ENCODE measurements at places on chromosomes 13 and 19.

DNA sequence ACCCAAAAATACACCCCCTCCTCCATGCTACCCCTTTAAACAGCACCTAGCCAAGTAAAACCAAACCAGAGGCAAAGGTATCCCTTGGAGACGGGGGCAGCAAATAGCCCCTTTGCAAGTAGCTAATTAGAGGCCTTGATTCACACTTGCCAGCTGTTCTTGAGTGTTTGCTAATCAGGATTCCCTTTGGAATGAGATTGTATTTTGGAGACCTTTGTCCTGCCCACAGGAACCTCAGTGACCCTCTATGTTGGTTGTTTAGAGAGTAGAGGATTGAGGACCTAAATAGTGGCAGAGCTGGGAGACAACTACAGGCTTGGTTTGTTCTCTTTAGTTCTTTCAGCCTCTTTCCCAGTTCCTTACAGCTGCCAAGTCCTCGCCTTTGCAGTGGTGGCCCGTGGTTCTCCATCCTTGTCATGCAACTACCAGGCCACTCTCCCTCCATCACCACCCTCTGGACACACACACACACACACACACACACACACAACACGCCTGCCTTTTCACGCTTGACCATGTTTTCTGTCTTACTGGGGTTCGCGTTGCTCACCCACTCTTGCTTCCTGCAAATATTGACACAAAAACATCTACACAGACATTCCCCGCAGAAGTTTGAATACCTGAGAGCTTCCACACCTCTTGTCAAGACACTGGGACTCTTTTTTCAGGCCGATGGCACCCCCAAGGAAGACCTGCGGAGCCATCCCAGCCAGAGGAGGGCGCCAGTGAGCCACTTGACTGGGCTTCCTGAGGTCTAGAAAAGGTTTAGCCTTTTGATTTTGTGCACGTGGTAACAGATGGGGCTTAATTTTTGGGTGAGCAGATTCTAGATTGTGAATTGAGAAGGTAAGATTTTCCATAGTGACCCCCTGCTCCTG, 80.0 kb upstream of the GPR183 start:
- peaks cover 10% of the 10 kb centered on the region for H3K36me3 ChIP-seq
- no peaks in the 10 kb centered on the region for H3K27me3 ChIP-seq
- DNase-seq = peak; percentile 77
- H3K27ac ChIP-seq = no peak overlapping the region

DNA sequence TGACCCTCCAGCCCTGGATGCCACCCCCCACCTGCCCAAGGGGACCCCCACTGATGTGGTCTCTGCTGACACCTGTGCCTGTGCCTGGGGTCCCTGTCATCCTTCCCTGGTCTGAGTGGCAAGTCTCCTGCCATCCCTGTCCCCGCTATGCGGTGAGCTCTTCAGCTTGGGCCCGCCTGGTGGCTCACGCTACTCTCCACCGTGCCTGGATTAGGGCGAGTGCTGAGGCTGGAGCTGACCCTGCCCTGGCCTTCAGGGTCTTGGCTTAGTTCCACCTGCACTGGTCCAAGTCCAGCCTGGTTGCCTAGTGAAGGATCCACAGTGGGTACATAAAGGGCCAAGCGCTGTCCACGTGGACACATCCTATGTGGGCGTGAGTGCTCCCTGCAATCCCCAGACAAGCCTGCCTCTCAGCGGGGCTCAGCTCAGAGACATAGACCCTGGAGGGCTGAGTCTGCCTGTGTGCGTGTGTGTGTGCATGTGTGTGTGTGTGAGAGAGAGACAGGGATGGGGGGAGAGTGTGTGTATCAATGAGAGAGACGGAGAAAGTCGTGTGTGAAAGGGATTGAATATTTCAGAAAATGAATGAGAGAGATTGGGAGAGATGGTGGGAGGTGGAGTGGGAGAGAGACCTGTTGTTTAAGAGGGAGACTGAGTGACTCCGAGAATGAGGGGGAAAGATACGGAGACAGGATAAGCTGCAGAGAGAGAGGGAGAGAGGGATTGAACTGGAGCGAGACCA, 22.1 kb downstream of the WTIP start:
- no peaks in the 10 kb centered on the region for H3K27me3 ChIP-seq
- peak; percentile 73 for DNase-seq
- peaks cover 2% of the 10 kb centered on the region for H3K36me3 ChIP-seq
- peaks cover 8% of the 10 kb centered on the region for H3K4me1 ChIP-seq

DNA sequence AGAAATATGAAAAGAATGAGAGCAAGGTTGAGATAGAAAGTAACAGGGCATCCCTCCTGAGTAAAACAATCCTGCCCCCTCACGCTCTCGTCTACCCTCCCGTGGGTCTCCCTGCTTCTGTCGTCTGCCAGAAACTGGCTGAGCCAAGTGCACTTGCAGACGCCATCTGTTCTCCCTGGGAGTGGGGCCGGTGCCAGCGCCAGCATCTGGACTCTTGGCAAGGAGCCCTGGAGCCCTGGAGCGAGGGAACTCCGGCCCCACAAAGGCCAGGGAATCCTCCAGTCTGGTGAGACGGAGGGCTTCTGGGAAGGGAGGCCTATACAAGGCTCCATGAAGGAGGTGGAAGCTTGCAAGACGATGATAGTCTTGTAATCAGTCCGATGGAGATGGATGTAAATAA, 2.3 kb upstream of the TMEM91 start:
- H3K27me3 ChIP-seq = no peaks in the 10 kb centered on the region
- DNase-seq = peak; percentile 97
- peaks cover 23% of the 10 kb centered on the region for H3K4me1 ChIP-seq
- peak overlapping the region; percentile 53 for H3K27ac ChIP-seq
- peaks cover 1% of the 10 kb centered on the region for H3K36me3 ChIP-seq

- H3K36me3 ChIP-seq = no peaks in the 10 kb centered on the region
- peaks cover 9% of the 10 kb centered on the region for H3K27me3 ChIP-seq
- no peak for DNase-seq
- no peaks in the 10 kb centered on the region for H3K4me1 ChIP-seq
These were observed 56.5 kb downstream of the KCTD12 start for GRCh38 chr13:76829572-76830327.

- DNase-seq = peak; percentile 86
- H3K36me3 ChIP-seq = peaks cover 21% of the 10 kb centered on the region
- H3K27ac ChIP-seq = peak overlapping the region; percentile 100
- H3K4me3 ChIP-seq = peak overlapping the region; percentile 98
- peaks cover 40% of the 10 kb centered on the region for H3K4me1 ChIP-seq
These were observed 926 bp upstream of the HNRNPUL1 start for GRCh38 chr19:41263042-41263849.

DNA sequence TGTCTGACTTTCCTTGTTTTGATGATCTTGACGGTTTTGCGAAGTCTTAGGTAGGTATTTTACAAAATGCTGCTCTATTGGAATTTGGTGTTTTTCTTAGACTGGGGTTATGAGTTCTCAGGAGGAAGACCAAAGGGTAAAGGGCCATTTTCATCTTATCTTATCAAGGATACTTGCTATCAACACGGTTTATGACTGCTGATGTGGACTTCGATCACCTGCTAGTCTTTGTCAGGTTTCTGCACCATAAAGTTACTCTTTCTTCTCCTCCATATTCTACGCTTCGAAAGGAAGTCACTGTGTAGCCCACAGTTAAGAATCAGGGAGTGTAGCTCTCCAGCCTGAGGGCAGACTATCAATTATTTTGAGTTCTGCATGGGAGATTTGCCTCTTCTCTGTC, 7.4 kb upstream of the CEBPG start:
- no peak overlapping the region for H3K4me3 ChIP-seq
- no peak overlapping the region for H3K27ac ChIP-seq
- H3K4me1 ChIP-seq = no peaks in the 10 kb centered on the region
- peaks cover 37% of the 10 kb centered on the region for H3K27me3 ChIP-seq
- DNase-seq = no peak

- peak overlapping the region; percentile 48 for H3K4me3 ChIP-seq
- peaks cover 19% of the 10 kb centered on the region for H3K36me3 ChIP-seq
- no peak for DNase-seq
These were observed 26.3 kb downstream of the DCAF15 start for GRCh38 chr19:13978351-13979243.

DNA sequence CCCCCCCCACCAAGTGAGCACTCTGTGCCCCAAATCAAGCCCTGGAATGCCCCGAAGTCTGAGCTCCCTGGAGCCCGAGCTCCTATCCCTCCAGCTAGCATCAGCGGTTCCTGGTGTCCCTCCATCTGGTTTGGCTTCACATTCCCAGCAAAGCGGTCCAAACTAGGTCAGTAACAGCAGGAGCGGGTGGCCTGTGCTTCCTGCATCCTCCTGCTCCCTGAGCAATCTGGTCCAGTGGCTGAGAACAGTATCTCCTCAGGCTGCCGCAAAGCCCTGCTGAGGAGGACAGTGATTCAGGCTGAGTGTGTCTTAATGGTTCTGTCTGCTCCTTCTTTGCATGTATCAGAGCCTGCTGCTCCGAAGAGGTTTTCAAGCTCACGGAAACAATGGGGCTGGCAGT, 25.9 kb downstream of the RASL11A start:
- H3K4me1 ChIP-seq = no peaks in the 10 kb centered on the region
- H3K27me3 ChIP-seq = peaks cover 46% of the 10 kb centered on the region
- H3K4me3 ChIP-seq = no peak overlapping the region

DNA sequence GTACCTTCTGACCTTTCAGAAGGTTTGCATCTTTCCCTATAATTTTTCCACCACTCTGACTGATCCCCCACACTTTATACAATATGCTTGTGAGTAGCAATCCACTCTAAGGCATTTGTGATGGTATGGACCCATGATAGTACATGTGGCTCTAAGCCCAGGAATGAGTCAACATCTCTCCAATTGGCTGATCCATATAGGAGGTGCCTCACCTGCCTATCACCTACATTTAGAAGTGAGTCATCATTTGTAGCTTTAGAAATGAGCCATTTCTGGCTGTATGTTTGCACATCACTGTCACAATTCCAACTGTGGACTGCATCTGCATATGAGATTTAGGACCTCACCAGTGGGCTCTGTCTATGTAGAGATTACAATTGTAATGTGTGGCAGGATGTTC, 133.1 kb upstream of the ZNF91 start:
- no peaks in the 10 kb centered on the region for H3K36me3 ChIP-seq
- no peaks in the 10 kb centered on the region for H3K4me1 ChIP-seq
- no peak overlapping the region for H3K27ac ChIP-seq
- no peaks in the 10 kb centered on the region for H3K27me3 ChIP-seq
- DNase-seq = no peak

DNA sequence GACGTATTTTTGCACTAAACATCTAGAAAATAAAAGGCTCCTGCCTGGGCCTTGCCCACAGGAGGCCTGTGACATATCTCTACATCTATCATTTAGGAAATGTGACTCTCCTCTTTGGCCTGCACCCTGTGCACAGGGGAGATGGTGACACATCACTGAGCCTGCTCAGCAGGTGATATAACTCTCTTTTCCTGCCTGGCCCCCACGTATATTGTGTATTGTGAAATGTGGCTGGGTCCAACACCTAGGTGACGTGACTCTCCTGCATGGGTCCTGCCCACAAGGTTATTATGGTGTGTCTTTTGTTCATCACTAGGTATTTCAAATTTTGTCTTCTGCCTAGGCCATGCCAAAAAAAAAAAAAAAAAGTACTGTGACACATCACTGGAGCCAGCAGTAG, 61.4 kb upstream of the ZNF724 start:
- no peak overlapping the region for H3K27ac ChIP-seq
- H3K4me3 ChIP-seq = no peak overlapping the region
- H3K4me1 ChIP-seq = no peaks in the 10 kb centered on the region
- H3K27me3 ChIP-seq = no peaks in the 10 kb centered on the region
- no peak for DNase-seq

DNA sequence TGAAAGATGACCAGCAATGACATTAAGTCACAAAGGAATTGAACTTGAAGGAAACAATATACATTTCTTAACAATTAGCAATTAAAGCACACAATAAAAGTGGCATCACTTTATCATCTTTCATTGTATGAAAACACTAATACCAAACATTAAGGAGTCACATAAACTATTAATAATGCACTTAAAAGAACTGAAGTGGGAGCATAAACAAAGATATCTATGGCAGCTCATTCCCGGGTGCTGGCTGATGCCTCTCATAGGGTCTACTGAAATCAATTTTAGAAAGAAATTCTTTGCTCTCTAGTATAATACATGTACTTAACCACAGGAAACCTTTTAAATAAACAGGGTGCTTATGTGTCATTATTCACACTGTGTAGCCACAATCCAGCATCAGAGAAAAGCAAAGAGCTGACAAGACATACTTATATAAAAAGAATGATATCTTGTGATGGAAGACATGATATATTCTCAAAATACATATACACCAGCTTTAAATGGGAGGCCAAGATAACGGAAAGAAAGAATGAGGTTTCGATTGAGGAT, 1207.8 kb downstream of the EFNB2 start:
- H3K27ac ChIP-seq = no peak overlapping the region
- peaks cover 24% of the 10 kb centered on the region for H3K4me1 ChIP-seq
- DNase-seq = no peak
- H3K27me3 ChIP-seq = no peaks in the 10 kb centered on the region

DNA sequence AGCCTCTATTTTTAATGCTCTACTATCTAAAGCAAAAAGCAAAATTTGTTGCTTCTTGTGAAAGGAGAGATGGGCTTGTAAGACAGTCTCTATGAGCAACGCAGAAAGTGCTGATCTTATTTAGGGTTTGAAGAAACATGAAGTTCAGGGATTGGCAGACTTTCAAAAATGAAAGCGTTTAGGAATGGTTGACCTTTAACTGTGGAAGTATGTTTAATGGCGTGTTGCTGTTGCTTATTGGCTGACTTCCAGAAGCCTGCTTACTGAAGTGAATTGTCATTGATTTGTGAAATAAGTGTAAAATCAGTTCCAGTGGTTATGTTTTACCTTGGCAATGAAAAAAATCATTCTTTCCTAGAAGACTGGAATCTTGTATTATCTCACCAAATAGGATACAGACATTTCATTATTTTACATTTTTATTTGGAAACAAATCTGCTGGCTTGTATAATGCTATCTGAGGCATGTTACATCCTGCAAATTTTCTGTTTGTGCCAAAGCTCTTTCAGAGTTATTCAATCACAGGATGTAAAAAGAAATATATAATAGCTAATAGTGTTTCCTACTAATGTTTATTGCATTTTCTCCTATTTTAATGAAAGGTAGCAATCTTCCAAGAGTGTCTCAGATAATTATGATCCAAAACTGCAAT, 221.3 kb upstream of the SLITRK6 start:
- no peaks in the 10 kb centered on the region for H3K36me3 ChIP-seq
- no peak overlapping the region for H3K27ac ChIP-seq
- H3K4me3 ChIP-seq = no peak overlapping the region
- H3K27me3 ChIP-seq = no peaks in the 10 kb centered on the region

DNA sequence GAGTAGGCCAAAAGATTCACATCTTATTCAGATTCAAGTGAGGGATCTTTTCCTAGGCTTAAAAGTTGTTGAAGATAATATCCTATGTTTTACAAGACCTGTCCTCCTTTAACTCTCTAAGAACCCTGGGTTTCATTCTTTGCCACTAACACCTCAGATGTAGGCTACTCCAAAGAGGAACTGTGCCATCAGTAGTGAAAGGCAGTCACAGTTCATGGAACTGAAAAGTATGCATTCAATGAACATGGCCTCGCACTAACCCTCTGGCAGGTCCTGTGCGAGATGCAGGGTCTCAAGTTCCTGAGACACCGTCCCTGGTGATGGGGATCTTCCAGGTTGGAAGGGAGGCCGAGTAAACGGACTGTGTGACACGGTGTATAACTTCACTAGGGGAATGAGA, 4.3 kb downstream of the LGALS14 start:
- DNase-seq = no peak
- no peaks in the 10 kb centered on the region for H3K36me3 ChIP-seq
- no peaks in the 10 kb centered on the region for H3K4me1 ChIP-seq
- H3K27me3 ChIP-seq = no peaks in the 10 kb centered on the region
- H3K4me3 ChIP-seq = no peak overlapping the region
- H3K27ac ChIP-seq = no peak overlapping the region

GRCh38 chr13:47553329-47553977, 447.6 kb downstream of the SUCLA2 start:
- H3K4me1 ChIP-seq = no peaks in the 10 kb centered on the region
- H3K27me3 ChIP-seq = no peaks in the 10 kb centered on the region
- H3K27ac ChIP-seq = no peak overlapping the region
- H3K4me3 ChIP-seq = no peak overlapping the region
- H3K36me3 ChIP-seq = no peaks in the 10 kb centered on the region
